Subcutaneous adipose tissue (tissue), 4 donors: ENCODE measurements at places on chromosomes 2 and 18. TPM values are rescaled to one million over a fixed set of nuclear protein-coding genes. Genes with fewer than 3 reads are reported as not detected.

The MALL gene
- 7.3 TPM for total RNA-seq

The LIPG gene
- total RNA-seq: not detected

The NAT8 gene
- total RNA-seq: not detected

The ZNF396 gene
- 1.5 TPM for total RNA-seq

The MYO1B gene
- total RNA-seq: 44.0 TPM

The SH2D6 gene
- total RNA-seq: 2.8 TPM

The CNDP1 gene
- total RNA-seq: 1.1 TPM

The REG1B gene
- not detected for total RNA-seq

The CNRIP1 gene
- 55.9 TPM for total RNA-seq

The HRH4 gene
- not detected for total RNA-seq

The ADGRF3 gene
- not detected for total RNA-seq

The DSEL gene
- total RNA-seq: 33.5 TPM

The ANKRD36 gene
- 36.0 TPM for total RNA-seq
